ENCODE measurements at places on chromosomes 1 and 21.

GRCh38 chr1:101237229-101237837, 514 bp downstream of the S1PR1 start:
- DNase-seq = peak; percentile 41

DNA sequence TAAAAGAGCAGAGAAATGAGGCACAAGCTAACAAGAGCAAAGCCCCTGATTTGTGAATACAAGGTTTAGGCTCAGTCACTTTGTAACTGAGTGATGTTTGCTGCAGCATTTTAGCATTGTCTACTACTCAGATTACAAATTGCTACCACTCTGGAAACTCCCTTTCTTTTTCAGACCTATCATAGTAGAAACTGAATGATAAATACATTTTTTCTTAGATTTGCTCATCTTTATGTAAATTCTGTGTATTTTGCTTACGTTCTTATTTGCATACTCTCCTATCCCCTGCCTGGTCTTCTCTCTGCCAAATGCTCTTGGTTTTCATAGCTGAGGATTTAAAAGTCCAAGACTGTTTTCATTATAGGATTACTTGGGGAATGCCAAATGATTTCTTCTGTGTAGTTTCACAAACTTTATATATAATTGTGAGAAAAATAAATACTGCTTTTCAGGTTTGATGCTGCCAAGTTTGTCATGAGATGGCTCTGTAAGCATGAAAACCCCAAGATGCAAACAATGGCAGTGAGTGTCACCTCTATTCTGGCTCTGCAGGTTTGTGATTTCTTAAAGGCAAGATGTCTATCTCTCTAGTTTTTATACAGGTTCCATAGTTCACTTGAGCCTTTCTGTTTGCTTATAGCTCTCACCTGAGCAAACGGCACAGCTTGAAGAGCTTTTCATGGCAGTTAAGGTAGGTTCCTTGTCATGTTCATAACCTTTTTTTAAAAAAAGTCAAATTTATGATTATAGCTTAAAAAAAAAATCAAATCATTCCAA, 24.7 kb downstream of the ZYG11A start:
- DNase-seq = no peak

DNA sequence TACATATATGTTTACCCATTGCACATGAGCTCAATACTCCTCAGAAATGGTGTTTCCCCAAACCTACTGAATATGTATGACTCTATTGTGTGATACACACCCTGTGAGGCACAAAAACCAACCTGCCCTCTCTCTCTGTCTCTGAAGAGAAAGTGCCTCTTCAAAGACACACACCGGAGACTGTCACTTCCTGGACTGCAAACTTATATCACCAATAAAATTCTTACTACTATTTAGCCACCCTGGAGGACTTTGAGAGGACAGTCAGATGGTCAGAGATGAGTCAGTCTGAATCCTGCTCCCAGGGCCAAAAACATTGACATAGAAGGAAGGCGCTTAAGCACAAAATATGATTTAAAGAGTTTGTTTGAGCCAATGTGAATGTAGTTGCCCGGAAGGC, 110.4 kb downstream of the PPIAL4G start:
- DNase-seq = no peak

GRCh38 chr1:168422203-168422847, 121.5 kb downstream of the XCL2 start:
- DNase-seq = no peak

DNA sequence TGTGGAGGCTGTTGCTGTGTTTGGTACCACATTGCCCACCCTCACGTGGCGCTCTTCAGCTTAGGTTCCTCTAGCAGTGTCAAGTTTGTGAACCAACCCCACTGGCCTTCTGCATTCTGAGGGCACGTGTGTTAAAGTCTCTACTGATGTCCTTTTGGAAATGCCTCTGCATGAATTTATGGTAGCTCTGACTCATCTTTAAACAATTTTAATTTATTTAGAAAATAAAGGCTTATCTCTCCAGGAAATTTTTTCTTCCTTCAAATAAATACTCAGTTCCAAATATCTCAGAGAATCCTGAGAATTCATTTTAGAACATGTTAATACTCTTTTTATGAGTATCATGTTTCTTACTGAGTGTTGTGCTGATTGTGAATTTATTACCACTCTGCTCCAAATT, 5.5 kb downstream of the CD1D start:
- DNase-seq = no peak

DNA sequence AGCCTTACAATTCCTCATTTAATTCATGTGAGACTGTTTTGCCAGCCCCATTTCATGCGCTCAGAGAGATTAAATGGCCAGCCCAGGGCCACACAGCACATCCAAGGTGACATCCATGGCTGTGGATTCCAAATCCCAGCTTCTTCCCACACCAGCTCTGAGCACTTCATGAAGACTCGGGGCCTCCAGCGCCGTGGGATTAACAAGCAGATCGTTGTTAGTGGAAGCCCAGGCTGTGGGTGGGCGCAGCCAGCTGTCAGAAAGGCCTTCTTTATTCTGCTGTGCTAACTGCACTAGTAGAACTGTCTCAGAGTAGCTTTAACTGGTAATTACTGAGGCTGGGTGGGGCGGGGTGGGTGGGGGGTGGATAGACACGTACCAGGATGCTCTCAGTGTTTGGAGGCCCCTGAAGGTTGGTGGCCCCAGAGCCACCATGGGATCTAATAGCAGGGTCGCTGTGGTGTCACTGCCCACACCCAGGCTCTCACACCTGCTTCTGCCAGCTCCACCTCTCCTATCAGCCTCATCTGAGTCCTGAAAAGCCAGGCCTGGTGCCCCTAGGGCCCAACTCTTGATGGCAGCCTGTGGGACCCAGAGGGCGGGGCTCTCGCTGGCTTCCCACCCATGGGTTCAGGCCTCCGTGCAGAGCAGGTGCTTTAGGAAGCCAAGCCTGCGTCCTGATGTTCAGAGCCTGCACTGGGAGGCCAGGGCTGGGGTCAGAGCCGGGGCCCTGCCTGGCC, 3.4 kb downstream of the BMP8A start:
- no peak for DNase-seq

DNA sequence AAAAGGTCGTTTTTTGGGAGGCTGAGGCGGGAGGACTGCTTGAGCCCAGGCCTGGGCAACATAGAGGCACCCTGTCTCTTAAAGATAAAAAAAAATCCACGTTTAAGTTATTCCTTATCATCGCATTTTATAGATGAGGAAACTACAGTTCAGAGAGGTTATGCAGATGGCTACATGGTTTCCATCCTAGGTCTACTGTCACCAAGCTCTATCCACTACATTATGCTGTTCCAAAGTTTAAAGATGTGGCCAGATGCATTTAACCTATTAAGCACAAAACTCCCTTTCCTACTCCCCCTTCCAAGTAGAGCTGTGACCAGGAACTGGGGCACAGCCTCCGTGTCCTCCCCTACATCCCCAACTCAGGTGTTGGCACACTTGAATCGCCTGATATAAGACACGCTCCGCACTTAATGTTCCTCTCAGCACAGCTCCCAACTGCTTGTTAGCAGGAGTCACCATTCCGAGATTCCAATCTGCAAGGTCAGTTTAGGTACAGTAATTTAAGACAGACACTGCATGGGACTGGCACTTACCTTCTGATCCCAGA, 1.3 kb downstream of the TAF5L start:
- no peak for DNase-seq

- peak; percentile 61 for DNase-seq
These were observed 23.0 kb downstream of the ACTA1 start for GRCh38 chr1:229410692-229411433.

DNA sequence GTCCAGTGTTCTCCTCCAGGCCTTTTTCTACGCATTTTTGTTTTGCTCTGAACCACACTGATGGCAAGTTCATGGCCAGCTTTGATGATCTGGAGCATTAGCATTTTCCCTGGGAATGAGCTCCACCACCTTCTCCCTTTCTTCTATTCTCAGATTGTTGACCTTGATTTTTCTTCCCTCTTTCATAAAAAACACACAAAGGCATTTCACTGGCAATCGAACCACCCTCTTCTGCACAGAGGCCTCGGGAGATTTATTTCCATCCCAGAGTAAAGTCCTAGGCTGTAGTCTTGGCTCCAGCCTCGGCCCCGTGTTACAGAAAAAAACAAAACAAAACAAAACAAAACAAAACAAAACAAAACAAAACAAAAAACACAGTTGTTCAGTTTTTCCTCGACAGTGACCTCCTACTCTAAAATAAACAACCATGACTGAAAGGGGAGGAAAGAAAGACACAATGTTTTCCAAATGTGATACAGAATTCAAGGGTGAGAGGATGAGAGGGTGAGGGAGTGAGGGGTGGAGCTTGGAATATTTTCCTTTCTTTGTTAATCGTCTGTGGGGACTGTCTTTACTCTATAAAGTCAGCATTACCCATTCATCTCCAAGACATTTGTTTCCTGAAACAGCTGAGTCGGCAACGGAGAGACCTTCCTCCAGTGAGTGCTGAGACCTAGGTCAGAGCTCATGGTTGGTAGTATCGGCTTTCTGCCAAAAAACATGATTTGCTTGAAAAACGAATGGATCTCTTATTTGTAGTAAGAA, 29.8 kb upstream of the RNF186 start:
- no peak for DNase-seq

- DNase-seq = no peak
These were observed 88.1 kb downstream of the COP1 start for GRCh38 chr1:176118985-176119384.

GRCh38 chr1:8239306-8240023, 78.4 kb upstream of the SLC45A1 start:
- DNase-seq = no peak

DNA sequence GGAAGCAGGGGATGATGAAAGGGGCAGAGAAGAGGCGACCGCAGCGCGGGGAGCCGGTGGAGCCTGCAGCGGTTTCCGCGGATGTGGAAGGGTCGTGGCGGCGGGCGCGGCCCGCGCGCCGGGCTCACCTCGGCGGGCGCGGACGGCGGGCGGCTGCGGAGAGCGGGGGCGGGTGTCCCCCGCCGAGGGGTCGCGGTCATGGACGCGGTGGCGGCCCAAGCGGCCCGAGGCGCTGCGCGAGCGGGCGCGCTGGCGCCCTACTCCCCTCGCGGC, 572 bp downstream of the LPGAT1 start:
- no peak for DNase-seq

- DNase-seq = no peak
These were observed 14.2 kb upstream of the CYP4B1 start for GRCh38 chr1:46784666-46785065.

GRCh38 chr1:222247811-222248310, 300.0 kb downstream of the HHIPL2 start:
- no peak for DNase-seq

GRCh38 chr21:15809818-15810217, 80.0 kb downstream of the USP25 start:
- DNase-seq = no peak

- DNase-seq = no peak
These were observed 22.9 kb upstream of the IFNAR2 start for GRCh38 chr21:33206771-33207281.

DNA sequence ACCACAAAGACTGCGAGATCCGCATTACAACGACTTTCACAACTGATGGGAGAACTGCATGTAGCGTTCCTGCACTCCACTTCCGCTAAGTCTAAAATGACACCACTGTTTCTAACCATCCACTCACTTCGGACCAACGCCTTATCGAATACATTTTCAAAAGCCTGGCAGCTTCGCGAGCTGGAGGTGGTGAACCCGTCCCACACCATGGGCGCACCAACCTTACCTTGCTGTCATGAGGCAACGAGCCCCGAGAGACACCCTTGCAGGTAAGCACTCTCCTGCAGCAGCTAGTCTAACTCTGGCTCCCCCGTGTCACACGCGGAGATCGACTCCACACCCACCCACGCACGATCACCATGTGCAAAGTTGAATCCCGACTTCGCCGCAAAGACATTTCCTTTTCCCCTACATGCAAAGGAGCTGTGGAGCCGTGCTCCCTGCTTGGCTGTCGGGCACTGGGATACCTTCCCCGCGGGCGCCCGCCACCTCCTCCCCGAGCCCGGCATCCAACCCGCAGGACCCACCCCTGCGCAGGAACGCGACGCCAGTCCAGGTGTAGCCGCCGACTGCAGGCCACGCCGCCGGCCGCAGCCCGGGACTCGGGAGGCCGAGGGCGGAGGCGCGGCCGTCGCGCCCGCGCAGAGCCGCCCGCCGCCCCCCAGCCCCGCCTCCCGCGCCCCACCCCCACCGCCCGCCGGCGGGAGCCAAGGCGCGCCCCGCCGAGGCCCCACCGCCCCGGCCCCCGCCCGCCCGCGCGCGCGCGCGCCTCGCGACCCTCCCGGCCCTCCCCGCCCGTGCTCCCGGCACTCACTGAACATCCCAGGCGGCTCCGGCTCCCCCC, 629 bp downstream of the TAF5L start:
- DNase-seq = peak; percentile 89

GRCh38 chr1:204321665-204322064, 38.1 kb downstream of the PLEKHA6 start:
- peak; percentile 71 for DNase-seq

GRCh38 chr1:230772457-230773395, 25.5 kb downstream of the CAPN9 start:
- peak; percentile 87 for DNase-seq

DNA sequence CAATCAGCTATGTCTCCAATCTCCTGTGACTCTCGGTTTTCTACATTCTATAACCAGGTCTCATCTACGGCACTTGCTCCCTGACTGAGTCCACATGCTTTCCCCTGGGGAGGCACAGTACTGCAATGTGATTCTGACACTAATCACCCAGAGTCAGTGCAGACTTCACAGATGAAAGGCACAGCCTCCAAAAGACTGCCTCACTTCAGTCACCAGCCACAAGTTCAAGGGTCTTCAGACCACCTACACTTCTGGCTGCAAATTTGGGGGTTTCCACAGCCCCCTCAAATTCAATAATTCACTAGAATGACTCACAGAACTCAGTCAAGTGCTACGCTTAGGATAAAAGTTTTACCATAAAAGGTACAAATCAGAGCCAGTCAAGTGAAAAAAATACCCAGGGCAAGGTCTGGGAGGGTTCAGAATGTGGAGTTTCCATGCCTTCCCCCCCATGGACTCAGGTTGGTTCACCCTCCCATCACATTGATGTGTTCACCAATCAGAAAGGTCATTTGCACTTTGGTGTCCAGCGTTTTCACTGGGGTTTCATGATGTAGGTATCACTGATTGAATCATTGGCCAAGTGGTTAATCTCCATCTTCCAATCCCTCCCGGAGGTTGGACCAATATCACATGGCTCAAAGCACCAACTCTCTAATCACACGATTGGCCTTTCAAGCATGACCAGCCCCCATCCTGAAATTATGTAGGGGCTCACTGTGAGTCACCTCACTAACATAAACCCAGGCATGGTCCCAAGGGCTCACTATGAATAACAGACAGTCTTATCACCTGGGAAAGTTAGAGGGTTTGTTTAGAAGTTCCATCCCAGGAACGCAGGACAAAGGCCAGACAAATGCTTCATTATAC, 182.9 kb upstream of the CAMK1G start:
- no peak for DNase-seq

DNA sequence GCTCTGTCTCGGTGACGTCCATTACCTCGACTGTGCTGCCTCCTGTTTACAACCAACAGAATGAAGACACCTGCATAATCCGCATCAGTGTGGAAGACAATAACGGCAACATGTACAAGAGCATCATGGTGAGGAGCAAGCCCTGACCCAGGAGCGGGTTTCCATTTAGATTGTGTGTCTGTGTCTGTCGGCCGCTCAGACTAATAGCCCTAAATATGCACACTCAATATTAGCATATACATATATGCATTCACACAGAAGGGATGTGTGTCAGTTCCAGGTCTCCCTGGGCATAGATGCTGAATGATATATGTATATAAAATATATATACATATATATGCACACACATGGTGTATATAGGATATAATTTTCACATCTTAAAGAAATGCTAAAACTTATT, 111.7 kb downstream of the RGL1 start:
- no peak for DNase-seq

GRCh38 chr1:88698764-88699163, 14.7 kb downstream of the PKN2 start:
- DNase-seq = no peak
